ENCODE measurements at places on chromosomes 12 and 14.

GRCh38 chr12:2267703-2268470, 215.1 kb downstream of the CACNA1C start:
- no peak for DNase-seq

DNA sequence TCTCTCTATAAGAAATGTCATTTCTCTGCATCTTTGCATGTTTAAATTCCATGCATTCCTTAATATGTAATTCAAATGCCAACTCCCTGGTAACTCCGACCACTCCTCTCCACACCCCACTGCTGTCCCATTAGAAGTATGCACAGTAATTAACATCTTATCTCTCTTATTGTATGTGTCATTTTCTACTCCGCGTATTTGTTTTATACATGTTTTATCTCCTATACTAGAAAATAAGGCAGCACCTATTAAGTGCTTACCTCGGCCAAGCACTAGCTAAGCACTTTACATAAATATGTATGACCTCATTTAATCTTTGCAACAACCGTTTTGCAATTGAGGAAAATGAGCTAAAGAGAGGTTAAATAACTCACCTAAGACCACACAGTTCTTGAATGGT, 469.8 kb downstream of the BCAT1 start:
- DNase-seq = no peak

- no peak for DNase-seq
Observed at GRCh38 chr12:113655919-113656318, 184.2 kb upstream of the LHX5 start.

DNA sequence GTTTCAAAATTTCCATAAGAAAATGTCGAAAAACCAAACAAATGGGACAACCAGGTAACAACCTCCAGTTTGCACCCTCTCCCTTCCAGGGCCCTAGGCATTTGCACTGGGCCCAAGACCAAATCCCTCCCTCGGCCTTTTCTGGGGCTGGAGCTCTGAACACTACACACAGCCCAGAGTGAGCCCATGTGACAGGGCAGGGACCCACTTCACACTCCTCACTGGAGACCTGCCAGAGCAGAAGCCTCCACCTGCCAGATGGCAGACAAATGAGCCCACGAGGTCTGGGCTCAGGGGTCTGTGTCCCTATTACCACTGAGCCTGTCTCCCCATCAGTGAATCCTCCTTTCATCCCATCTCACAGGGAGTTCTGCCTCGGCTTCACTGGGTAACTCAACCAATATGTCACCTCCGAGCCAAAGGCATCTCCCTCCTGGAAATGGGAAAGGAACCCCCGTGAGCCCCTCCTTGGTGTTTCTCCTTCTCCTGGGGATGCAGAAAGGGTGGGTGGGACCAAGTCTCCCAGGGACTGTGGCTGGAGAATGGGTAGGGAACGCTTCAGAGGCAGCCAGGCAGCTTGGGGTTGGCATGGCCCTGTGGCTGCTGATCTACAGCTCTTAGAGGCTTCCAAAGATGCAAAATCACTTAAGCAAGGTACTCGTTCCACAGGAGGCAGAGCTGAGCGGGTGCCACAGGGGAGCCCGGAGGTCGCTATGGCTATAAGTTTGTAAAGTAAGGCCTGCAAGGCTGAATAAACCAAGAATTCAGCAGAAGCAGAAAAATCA, 10.6 kb downstream of the VWF start:
- peak; percentile 60 for DNase-seq

Data from NCI-H1105 (cell line).